ENCODE measurements at places on chromosomes 5 and 9.
A peak's percentile ranks its signal among the peaks of the same experiment; 100 is the strongest.

- DNase-seq = no peak
These were observed 19.0 kb downstream of the GPR107 start for GRCh38 chr9:130072515-130073235.

DNA sequence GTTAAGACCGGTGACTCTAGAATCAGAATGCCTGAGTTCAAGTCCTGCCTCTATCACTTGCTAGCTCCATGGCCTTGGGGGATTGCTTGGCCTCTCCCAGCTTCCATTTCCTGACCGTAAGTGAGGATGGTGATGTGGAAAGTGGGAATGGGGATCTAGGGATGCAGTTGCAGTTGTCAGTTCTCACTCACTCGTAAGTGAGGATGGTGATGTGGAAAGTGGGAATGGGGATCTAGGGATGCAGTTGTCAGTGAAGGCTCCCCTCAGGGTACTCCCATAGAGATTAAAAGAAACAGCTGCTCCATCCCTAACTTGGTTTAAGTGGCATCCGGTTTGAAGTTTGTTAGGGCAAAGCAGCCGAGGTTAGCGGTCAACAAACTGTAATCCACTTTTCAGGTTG lies 3.0 kb upstream of the IL9 start:
- DNase-seq = no peak

DNA sequence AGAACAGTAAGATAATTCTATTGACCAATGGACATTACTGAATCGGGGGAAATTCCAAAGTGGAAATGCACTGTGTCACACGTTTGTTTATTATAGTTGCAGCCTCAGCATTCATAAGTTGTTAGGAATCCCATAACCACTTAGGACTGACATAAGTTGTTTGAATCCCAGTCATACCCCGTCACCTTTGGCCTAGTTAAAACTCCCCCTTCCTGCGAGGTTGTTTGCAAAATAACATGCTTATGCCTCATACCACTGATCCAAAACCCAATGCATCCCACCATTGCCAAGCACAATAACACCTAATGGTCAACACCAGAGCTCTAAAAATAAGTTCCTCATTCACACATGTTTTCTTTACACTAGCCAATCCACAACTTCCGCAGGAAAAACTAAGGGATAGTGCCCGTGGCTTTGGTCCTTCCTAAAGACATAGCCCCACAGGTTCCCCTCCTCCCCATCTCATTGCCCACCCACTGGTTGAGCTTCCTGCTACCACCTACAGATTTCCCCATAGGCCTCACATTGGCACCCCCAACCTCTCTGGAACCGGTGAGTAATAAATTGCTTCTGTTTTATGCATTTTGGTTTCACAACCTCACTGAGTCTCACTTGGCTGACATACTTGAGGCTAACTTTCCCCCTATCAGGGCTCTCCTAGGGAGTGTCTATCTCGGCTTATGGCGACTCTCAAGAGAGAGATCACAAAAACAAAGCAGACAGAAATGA lies 42.3 kb upstream of the MUSK start:
- no peak for DNase-seq

GRCh38 chr5:151642472-151643140 lies 44.1 kb downstream of the SPARC start:
- no peak for DNase-seq

DNA sequence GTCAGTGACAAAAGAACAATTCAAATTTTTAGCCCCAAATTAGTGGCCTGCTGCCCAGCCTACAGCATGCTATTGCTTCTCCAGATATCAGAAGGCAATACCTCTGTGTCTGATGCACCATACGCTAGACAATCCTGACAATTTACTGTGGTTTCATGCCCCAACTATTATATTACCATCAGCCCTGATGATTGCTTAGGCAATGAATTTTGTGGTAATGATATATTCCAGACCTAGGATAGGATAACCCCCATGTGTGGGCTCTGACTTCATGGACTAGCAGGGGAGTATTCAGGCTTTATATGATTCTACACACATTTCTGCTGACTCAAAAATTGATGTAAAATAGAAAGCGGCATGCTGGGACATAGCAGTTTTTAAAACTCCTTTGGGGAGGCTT lies 168.7 kb upstream of the FST start:
- no peak for DNase-seq

- no peak for DNase-seq
These were observed 183.5 kb downstream of the ROR2 start for GRCh38 chr9:91766315-91767069.

DNA sequence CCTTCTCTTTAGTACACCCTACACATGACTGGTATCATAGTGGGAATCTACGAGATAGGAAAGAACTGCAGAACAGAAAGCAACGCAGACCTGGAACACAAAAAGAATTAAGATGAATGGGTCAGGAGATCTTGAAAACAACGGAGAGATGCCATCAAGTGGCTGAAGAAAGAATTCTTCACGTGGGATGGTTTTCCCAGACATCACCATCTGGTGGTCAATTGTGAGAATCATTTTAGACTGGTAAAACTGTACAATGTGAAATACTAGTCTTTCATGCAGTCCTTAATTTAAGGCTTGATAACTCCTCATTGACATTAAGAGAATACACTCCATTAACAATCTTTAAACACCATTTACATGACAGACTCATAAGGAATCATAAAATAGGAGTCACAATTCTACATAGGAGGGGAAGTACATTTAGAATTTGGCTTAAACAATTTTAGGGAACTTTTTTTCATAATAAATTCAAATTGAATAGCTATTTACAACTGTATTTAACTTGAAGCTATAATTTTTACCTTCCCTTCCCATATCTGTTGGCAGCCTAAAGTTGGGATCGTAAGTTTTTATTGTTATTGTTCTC lies 128.4 kb upstream of the TRPM3 start:
- DNase-seq = no peak

DNA sequence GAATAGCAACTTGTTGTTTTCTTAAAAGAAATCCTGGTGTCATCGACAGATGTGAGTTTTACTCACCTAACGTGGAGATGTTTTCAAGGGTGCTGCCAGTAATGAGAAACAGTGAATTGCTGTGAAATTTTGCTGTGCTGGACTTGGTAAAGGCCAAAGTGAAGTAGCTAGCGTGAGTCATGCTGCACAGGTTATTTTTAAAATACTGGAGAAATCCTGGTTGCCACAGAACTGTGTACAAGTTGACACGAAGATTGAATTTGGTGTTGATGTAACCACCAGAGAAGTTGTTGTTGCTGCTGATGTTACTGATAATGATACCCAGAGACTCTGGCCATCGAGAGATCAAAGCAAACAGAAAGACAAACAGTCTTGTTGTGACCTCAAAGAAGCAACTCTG lies 187.9 kb upstream of the NFIL3 start:
- no peak for DNase-seq

DNA sequence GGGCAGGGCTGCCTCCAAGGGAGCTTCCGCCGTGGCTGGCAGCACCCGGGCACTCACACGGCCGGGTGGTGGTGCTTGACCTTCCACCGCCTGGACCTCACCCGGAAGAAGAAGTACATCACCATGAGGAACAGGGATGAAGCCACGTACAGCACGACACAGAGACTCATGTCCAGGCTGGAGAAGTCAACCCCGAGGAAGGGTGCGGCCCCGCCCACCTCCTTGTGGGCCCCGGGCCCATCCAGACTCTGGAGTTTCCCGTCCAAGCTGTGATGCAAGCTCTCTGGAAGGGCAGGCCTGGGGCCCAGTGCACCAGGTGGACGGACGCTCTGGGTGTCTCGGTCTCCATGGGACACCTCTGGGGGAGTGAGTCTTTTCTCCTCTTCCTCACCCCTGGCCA lies 3.7 kb upstream of the LHX3 start:
- no peak for DNase-seq

DNA sequence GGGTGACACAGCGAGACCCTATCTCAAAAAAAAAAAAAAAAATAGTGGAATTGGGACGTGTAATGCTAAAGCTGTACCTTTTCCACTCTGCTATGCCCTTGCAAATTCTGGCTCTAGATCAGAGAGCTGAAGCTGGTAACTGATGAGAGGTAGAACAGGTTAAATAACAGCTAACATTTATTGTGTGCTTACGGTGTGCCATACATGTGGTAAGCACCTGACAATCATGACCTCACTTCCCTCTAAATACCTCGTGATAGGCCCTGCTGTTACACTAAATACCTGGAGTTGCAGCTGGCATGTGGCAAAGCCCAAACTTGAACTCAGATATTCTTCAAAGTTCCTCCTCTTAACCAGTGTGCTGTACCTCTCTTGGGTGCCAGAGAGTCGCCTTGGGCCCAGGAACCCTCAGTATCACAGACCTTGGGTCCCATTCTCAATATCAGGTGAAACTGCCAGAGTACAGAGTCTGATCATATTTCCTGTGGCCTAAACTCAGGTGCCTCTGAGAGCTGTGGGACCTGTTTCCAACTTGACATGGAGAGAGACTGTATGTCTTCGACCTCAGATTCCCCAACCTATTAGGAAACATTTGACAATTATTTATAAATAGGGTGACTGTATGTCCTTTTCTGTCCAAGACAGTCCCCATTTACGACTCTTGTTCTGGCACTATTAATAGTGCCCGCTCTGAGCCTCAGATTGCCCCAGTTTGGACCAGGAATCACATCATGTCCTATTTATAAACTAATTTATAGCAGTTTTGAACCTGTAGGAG lies 4.8 kb downstream of the ARL10 start:
- DNase-seq = no peak

- no peak for DNase-seq
These were observed 403.0 kb downstream of the ZNF608 start for GRCh38 chr5:124343451-124343867.

- no peak for DNase-seq
These were observed 7.3 kb downstream of the UCK1 start for GRCh38 chr9:131523451-131524435.

DNA sequence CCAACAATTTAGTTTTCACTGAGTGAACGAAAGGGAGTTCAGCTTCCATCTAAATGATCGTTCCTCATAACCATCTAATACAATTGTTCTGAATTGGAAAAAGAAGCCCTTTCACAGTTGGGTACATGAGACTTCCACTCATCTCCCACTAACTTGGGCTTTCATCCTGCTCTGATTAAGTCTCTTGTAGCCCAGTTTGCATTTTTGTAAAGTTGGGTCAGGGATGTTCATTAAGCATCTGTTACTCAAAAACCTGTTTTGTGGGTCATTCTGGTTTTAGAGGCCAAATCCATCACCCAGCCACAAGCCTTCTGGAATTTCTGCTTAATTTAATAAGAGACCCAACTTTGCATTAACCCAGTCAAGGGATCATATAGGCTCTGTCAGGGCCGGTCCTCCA lies 385.3 kb downstream of the BNC2 start:
- DNase-seq = no peak

- DNase-seq = peak; percentile 71
These were observed 227.0 kb upstream of the DAP start for GRCh38 chr5:10987925-10988504.

- peak; percentile 63 for DNase-seq
These were observed 52.3 kb downstream of the PSD2 start for GRCh38 chr5:139847790-139848507.

DNA sequence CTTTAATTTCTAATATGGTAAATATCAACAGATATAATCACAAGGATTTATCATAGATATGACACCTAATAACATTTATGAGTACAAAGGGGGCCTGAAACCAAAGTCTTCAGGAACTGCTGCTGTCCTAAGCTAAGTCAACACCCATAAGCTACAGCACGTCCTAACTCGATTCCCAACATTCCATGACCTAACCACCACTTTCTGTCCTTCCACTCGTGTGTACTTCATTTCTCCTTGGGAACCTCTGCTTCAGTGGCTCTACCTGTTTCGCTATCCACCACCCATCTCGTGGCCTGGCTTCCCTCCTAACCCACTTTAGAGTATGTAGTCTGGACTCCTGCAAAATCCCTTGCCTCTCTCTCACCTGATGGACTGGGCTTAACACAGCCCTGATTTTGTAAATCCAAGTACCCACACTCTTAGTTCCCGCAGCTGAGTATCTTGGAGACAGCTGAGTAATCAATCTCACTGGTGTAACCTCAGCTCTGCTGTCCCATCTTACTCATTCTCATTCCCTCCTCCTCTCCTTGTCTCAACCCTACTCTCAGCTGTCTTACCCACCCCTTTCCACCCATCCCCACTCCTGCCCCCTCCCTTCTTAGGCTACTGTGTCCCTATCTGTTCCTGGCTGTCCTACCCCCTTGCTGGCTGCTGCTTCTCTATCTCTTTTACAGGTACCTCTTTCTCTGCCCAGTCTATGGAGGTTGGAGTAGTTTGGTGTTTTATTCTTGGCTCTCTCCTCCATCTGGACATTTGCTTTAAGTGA lies 101.8 kb downstream of the MAST4 start:
- no peak for DNase-seq

GRCh38 chr9:127159325-127159801 lies 36.9 kb upstream of the ANGPTL2 start:
- DNase-seq = peak; percentile 71

DNA sequence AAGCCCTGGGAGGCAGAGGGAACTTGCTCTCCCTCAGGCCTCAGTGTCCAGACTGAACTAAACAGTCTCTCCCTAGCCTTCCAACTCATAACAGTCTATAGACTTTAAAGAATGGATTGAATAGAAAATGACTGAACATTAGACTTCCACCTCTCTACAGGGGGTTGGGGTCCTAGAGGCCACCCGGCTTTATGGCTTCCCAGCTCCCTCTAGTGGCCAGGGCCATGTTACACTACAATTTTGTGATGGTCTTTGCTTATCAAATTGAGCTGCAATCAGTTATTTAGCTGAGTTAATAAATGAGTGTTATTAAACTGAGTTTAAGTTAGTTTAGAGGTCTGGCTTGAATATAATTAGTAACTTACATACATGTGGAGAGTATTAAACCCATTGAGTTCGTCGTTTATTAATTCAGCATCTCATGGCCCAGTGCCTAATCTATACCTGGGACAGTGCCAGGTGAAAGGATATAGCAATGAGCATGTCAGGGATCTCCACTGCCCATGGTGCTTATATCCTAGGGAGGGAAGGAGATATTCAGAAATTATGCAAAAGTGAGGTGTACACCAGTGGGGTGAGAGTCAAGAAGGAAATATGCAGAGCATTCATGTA lies 105.2 kb downstream of the SH3TC2 start:
- no peak for DNase-seq

DNA sequence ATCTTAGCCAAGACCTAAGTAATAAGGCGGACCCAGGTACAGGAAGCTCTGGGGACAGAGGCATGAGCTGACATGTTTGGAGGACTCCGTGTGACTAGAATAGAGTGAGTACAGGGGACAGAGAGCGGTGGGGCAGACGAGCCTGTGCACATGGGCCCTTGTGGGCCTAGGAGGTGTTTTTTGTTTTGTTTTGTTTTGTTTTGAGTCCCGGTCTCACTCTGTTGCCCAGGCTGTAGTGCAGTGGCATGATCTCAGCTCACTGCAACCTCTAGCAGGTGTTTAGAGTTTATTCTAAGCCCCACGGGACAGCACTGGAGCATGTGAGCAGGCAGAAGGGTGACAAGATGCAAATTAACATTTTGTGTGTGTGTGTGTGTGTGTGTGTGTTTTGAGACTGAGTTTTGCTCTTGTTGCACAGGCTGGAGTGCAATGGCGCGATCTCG lies 3.1 kb upstream of the EEIG1 start:
- DNase-seq = peak; percentile 83

GRCh38 chr9:78439866-78440830 lies 143.2 kb downstream of the PSAT1 start:
- DNase-seq = no peak

- no peak for DNase-seq
These were observed 29.6 kb upstream of the UBAC1 start for GRCh38 chr9:135990468-135991429.

GRCh38 chr9:133950192-133950591 lies 41.9 kb downstream of the VAV2 start:
- DNase-seq = no peak

- DNase-seq = no peak
These were observed 294.6 kb downstream of the ZNF608 start for GRCh38 chr5:124451721-124452383.

GRCh38 chr5:123722451-123722850 lies 210.5 kb downstream of the CSNK1G3 start:
- no peak for DNase-seq
